ENCODE measurements at places on chromosomes 6 and 20.

GRCh38 chr6:132811276-132811675, 3.1 kb upstream of the RPS12 start:
- no peak for DNase-seq

DNA sequence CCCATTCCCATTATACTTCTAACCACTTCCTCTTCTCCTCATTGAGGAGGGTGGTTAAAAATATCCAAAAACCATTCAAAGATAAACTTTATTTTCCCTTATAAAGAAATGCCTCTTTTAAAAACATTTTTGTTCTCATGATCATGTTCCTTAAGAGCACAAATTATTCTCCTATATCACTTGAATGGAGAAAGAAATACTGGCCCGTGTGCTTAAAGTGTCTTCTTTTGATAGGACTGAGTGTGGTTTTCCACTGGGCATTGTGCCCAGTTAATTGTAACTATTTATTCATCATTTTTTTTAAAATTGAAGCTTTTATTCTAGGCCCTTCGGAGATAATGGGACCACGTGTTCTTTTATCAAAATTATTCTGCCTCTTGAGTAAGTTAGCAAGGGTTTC, 871.5 kb downstream of the QKI start:
- DNase-seq, result no peak

DNA sequence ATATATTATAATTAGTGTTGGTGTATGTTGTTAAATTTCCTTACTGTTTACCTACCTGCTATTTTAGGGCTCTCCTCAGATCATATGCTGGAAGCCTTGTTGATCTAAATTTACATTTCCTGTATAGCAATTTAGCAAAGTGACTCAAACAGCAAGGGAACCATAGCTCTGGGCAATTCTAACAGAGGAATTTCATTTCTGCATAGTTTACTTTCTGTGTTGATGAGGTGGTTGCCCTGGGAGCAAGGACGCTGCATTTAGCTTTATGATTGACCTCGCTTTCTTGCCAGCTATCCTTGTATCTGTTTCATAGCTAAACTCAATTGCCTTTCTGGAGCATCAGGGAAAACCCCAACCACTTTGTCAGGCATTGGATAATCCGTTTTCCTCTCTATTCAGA, 810.8 kb downstream of the GRIK2 start:
- DNase-seq, result no peak

DNA sequence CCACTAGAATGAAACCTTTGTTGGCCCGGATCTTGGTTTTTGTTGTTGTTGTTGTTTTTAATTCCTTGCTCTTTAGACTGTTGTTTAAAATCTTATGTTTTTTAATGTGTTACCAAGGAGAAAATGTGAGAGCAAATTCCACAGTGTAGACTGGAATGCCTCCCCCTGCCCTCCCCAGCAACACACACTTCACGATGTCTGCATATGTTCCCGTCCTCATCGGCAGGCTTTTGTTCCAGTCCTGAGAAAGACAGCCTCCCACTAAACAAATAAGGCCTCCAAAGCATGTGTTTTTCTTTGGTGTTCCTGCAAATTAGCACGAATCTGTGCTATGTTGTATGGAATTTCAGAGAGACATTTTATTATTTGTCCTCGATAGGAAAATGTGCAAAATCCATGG, 263.3 kb upstream of the QKI start:
- no peak for DNase-seq

GRCh38 chr6:144718431-144718830, 433.3 kb downstream of the UTRN start:
- DNase-seq, result no peak

GRCh38 chr20:11907621-11908020, 10.1 kb upstream of the BTBD3 start:
- no peak for DNase-seq

DNA sequence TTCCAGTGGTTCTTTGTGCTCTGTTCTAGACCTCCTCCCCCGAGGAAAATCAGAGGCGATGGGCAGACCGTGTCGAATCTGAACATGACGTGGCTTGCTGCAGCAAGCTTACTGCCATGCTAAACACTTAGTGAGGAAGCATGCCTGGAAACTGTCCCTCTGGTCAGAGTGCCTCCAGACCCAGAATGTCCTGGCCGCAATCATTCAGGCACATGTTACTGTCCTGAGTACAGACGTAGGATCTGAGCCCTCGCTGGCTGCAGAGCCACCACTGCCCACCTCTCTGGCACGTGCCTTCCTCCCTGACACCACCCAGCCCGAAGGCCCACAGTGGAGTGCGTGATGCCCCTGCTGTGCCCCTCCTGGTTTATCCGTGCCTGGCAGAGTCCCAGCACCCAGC, 163.6 kb downstream of the SYNDIG1 start:
- no peak for DNase-seq

GRCh38 chr6:68876792-68877493, 241.9 kb downstream of the ADGRB3 start:
- no peak for DNase-seq

DNA sequence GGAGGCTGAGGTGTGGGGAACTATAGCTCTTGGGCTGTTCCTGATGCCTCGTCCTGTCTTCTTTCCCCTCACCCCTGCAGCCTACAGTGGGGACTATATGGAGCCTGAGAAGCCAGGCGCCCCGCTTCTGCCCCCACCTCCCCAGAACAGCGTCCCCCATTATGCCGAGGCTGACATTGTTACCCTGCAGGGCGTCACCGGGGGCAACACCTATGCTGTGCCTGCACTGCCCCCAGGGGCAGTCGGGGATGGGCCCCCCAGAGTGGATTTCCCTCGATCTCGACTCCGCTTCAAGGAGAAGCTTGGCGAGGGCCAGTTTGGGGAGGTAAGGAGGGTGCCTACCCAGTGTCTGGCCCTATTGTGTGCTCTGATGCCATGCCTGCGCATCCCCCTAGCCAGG, 11.5 kb upstream of the GTF2H4 start:
- DNase-seq, result no peak

DNA sequence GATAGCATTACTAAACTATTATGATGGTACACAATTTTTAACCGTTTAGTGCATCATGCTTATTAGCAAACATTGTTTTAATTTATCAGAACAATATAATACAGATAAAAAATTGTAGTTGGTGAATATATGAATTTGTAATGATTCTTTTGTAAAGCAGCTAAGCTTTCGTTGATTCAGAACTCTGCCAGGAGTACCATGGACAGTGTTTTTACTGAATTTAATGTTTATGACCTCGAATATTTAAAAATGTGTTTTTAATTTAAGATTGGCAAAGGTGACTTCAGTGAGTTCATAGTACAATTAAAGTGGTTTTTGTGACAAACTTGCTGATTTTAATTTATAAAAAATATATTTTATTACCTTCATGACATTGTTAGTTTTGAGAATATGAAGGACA, 10.0 kb downstream of the AFDN start:
- no peak for DNase-seq

GRCh38 chr6:27043244-27043643, 204.3 kb upstream of the PRSS16 start:
- DNase-seq, result no peak

All from bone marrow (tissue), 2 donors.